Fibroblast of skin of right biceps (primary cell): ENCODE measurements at places on chromosomes 16 and 17.

- DNase-seq, result peak; percentile 23
Observed at GRCh38 chr17:47317119-47317518, 6.6 kb upstream of the EFCAB13 start.

DNA sequence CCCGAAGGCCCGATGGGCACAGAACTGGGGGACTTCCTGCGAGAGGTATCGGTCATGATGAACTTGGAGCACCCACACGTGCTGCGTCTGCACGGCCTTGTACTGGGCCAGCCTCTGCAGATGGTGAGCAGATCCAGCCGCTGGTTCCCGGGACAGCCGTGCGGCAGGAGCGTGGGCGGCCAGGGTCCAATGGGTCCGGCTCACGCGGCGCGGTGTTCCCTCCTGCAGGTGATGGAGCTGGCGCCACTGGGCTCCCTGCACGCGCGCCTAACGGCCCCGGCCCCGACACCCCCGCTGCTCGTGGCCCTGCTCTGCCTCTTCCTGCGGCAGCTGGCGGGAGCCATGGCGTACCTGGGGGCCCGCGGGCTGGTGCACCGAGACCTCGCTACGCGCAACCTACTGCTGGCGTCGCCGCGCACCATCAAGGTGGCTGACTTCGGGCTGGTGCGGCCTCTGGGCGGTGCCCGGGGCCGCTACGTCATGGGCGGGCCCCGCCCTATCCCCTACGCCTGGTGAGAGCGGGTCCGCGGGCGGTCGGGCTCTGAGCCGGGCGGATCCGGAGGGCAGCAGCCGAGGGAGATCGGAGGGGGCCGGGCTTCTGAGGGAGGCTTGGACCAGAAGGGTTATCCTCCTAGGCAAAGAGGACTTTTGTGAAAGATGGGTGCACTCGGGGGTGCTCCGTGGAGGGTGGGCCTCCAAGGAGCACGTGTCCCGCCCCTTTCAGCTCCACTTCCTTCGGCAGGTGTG is 3.0 kb downstream of the TNK1 start:
- DNase-seq, result peak; percentile 31

- DNase-seq, result no peak
Observed at GRCh38 chr17:7241090-7241733, 1.0 kb downstream of the GABARAP start.

GRCh38 chr17:42224651-42225050 is 30.4 kb upstream of the GHDC start:
- DNase-seq, result no peak

GRCh38 chr16:56193951-56194726 is 2.9 kb downstream of the GNAO1 start:
- peak; percentile 71 for DNase-seq

- DNase-seq, result no peak
Observed at GRCh38 chr16:57426356-57426755, 20.8 kb downstream of the CIAPIN1 start.

- no peak for DNase-seq
Observed at GRCh38 chr16:87032554-87032953, 284.6 kb downstream of the C16orf95 start.

DNA sequence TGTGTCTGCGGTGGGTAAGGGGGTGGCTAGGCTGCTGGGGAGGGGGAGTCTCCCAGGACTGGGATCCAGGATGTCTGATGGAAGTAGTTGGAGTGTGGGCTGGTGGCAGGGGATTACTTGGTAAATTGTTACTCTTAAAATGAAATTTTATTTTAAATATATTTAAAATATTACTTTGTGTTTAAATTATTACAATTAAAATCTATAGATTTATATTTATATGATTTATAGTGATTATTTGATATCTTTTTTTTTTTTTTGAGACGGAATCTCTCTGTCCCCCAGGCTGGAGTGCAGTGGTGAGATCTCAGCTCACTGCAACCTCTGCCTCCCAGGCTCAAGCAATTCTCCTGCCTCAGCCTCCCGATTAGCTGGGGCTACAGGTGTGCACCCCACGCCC is 18.6 kb downstream of the CPNE2 start:
- DNase-seq, result no peak

DNA sequence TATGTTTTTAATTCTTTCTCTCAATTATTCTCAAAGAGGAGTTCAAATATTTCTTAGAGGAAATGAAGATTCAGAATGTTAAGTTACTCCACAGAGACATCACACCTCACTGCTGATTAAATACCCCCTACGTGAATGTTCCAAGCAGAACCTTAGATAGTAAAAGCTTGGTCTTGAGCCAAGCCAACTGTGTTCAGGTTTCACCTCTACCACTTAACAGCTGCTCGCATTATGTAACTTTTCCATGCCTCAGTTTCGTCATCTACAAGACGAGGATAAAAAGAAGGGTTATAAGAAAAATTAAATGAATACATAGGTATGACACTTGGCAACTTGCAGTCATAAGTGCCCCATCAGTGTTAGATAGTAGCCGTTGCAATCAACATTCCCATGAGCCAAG is 356.2 kb downstream of the RBFOX1 start:
- DNase-seq, result no peak

DNA sequence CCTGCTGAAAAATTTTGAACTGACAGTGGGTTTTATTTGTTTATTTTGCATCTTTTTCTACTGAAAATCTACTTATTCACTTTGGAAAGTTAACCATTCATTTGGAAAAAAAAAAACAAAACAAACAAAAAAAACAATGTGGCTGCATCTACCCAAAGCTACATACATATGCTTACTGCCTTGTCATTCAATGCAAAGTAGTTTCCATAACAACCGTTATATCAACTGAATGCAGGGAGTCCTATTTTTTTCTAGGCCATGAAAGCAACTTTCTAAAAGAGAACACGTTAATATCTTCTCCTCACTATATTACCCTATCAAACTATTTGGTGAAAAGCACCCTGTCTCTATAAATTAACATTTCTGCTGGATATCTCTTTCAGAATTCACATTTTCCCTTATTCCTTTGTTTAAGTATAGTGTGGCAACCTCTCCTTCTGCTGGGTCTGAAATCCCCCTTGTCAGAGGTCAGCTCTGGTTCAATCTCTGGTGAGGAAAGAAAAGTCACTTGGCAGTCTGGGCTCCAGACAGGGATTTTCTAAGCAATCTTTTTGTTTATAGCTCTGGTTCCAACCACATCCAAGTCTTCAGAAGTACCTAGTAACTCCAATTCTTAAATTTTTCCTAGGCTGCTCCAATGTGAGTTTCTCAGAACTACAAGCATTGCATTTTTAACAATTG is 528.4 kb upstream of the TOM1L1 start:
- no peak for DNase-seq

DNA sequence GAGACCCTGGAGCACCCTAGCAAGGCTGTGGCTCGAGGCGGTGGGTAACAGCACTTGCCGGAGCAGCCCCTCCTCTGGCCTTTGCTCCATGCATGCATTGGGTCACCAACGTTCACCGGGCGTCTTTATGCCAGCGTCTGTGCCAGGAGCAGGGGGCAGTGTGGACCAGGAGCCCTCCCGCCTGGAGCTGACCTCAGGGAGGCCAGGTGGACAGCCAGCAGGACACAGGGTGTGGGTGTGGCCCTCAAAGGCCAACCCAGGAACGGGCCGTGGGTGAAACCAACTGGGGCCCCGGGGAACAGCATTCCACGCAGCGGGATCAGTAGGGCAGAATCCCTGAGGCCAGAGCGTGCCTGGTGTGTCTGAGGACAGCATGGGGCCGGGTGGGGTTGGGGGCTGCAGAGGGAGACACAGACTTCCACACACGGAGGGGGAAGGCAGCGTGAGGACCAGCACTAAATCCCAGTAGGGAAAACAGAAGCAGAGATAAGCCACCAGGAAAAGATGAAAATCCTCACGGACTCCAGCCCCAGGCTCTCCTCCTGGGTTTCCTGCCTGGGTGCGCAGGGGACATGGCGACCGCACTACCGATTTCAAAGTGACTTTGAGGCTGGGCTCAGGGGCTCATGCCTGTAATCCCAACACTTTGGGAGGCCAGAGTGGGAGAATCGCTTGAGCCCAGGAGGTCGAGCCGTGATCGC is 2.9 kb upstream of the CD7 start:
- no peak for DNase-seq

- DNase-seq, result peak; percentile 88
Observed at GRCh38 chr17:15257258-15257788, 7.8 kb downstream of the PMP22 start.

DNA sequence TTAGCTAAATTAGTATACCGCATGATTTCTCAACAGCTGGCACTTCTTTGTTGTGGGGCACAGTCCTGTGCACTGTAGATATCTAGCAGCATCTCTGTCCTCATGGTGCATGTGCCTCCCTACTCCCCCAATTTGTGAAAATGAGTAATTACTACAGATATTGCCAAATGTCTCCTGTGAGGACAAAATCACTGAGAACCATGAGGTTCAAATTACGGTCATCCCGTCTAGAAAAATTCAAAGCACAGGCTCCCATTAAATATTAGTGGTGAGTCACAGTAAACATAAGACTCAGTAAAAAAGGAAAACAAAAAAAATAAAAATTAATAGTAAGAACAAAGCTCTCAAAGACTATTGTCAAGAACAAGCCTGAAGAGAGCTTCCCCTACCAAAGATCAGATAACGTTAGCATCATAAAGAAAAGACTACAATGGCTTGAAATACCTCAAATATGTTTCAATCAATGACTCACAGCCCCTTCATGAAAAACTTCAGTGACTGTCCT is 57.8 kb downstream of the STH start:
- DNase-seq, result peak; percentile 58

DNA sequence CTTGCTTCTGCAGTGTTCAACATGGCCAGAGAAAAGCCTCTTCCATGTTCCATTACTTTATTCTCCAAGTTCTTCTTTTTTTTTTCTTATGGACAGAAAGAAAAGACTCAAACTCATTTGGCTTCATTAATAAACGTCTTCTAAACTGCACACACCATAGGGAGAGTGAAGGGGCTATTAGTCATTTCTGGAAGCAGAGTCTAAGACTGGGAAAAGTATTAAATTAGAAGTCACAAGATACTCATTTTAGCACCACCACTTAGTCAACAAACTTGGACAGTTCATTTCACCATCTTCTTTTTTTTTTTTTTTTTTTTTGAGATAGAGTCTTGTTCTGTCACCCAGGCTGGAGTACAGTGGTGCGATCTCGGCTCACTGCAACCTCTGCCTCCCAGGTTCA is 52.8 kb downstream of the NOL11 start:
- DNase-seq, result no peak

DNA sequence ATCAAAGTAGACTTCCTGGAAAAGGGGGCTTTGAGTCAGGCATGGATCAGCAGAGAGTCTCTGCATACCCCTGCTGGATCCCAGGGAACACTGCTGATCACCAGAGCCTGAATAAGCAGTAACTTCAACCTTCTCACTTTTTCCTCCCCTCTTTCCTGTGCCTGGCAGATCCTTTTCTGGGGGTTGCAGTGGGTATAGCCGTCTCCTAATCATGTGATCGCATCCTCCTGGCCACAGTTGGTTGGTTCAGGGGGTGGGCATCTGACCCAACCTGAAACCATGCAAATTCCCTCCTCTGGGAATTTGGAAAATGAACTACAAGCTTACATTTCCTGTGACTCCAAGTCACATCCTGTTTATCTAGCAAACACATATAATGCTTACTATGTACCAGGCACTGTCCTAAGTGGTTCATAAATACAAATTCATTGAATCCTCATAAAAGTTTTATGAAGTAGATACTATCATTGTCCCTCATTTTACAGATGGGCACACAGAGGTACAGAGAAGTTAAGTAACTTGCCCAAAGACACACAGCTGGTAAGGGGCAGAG is 120.3 kb downstream of the AXIN2 start:
- DNase-seq, result no peak

- DNase-seq, result no peak
Observed at GRCh38 chr17:39737206-39737759, 455 bp upstream of the GRB7 start.

DNA sequence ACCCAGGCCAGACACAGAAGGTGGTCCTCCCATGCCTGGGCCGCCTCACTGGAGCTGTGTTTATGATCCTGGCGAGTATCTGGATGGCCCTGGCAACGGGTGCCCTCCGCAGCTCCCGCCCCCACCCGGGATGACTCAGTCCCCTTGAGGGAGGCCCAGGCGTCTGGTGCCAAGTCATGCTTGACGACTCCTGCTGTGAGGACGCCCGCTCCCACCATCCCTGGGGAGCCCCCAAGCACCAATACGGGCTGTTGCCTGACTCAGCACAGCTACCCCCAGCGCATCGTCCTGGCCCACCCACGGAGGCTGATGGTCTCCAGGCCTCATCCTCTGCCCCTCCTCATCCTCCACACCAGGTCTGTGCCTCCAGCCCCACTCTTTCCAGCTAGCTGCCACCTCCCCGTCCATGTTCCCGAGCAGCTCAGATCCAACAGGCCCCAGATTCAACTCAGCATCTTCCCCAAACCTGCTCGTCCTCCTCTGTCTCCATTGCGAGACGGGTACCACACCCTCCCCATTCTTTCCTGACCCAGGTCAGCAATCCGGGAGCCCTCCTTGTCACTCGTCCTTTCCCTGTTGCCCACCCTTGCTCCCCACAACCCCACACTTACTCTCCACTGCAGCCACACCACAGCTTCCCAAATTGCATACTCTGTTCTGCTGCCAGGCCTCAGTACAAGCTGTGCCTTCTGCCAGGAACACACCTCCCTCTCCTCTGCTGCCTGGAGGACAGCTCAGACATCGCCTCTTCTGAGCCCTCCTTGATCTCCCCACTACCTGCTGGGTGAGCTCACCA is 2.6 kb downstream of the CAMKK1 start:
- peak; percentile 96 for DNase-seq

- DNase-seq, result peak; percentile 79
Observed at GRCh38 chr17:75753514-75754377, 11.2 kb downstream of the GALK1 start.

DNA sequence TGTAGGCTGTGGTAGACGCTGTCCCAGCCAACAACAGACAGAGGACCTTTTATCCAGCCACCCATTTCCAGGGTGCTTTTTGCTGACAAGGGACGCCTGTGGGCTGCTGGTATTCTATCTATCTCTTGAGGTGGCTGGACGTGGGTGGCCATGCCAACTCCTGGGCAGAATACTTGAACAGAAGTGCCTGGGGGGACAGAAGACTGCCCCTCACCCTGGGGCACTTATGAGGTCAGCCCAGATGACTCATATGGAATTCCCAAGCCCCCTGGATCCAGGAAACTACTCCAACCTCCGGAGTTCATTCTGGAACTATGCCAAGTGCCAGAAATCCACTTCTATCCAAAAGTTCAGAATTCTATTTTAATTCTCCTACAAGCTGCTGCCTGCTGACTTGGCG is 61.3 kb downstream of the CDRT4 start:
- peak; percentile 30 for DNase-seq

DNA sequence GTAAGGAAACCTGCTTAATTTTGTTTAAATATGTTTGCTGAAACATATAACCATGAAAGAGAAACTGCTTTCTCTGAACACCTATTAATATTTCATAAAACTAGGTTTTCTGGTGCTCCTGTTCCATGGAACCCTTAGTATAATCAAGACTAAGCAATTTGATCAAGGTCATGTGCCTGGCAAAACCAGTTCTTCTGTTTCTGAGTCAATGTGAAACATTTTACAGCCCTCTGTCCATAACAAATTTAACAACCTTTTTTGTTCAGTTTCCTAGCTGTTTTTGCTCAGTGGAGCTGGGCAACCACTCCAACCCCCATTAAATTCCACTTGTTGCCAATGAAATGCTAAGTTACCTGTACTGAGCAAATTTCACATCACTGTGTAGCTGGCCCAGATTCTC is 344.0 kb downstream of the CA10 start:
- DNase-seq, result no peak
